Caco-2 (cell line): ENCODE measurements at places on chromosomes 6 and 20. TPM values are rescaled to one million over a fixed set of nuclear protein-coding genes. Genes with fewer than 3 reads are reported as not detected.

GRCh38 chr6:39979461-39980328, 45.4 kb upstream of the MOCS1 start:
- no peak overlapping the region for H3K27ac ChIP-seq
- peaks cover 7% of the 10 kb centered on the region for H3K4me1 ChIP-seq
- DNase-seq = no peak
- no peak overlapping the region for H3K4me3 ChIP-seq
- no peaks in the 10 kb centered on the region for H3K27me3 ChIP-seq
- H3K36me3 ChIP-seq = no peaks in the 10 kb centered on the region

DNA sequence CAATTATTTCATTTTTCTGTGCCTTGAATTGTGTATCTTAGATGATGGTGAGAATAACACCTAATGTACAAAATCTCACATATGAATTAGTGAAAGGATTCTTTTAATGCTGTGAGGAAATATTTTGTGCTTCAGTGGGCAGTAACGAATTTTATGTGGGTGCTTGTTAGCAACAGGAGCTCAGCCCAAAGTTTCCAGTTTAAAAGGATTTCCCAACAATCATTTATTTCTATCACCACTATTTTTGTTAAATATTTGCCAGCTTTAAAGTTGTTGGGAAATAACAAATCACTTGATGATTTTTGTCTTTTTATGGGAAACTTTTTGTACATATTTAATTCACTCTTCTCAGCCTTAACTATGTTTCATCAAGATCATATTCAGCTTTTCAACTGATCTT, 111.8 kb downstream of the QKI start:
- H3K27ac ChIP-seq = no peak overlapping the region
- H3K27me3 ChIP-seq = no peaks in the 10 kb centered on the region
- H3K4me3 ChIP-seq = no peak overlapping the region
- no peaks in the 10 kb centered on the region for H3K4me1 ChIP-seq

DNA sequence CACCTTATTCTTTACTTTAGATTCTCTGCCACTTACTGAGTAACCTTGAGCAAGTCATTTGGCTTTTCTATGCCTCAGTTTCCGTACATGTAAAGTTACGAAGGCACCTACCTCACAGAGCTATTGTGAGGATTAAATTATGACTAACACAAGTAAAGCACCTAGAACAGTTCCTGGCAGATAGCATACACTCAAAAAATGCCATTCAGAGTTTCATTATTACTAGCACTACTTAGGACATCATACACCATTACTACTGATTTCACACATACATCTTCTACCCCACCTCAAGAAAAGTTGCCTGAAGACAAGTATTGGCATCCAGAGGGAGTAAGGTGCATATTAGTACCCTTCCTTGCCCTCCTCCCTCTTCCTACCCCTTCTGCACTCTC, 107.8 kb downstream of the OGFRL1 start:
- no peak for DNase-seq
- no peak overlapping the region for H3K4me3 ChIP-seq
- peaks cover 3% of the 10 kb centered on the region; the same call in 1 of the 2 replicates for H3K4me1 ChIP-seq
- no peak overlapping the region for H3K27ac ChIP-seq
- H3K36me3 ChIP-seq = no peaks in the 10 kb centered on the region

GRCh38 chr6:162108041-162108440, 619.5 kb downstream of the PRKN start:
- H3K27me3 ChIP-seq = no peaks in the 10 kb centered on the region
- H3K27ac ChIP-seq = no peak overlapping the region
- H3K4me3 ChIP-seq = no peak overlapping the region
- H3K36me3 ChIP-seq = no peaks in the 10 kb centered on the region

Gene SLC52A3
- 0.50 and 0.56 TPM in 2 replicates for total RNA-seq

- no peaks in the 10 kb centered on the region for H3K36me3 ChIP-seq
- H3K27ac ChIP-seq = no peak overlapping the region
- H3K4me1 ChIP-seq = peaks cover 6% of the 10 kb centered on the region; the same call in 1 of the 2 replicates
These were observed 49.7 kb upstream of the IL20RA start for GRCh38 chr6:137094411-137095008.

- no peaks in the 10 kb centered on the region for H3K27me3 ChIP-seq
- no peaks in the 10 kb centered on the region for H3K4me1 ChIP-seq
- no peak overlapping the region for H3K4me3 ChIP-seq
These were observed 322.2 kb downstream of the NRN1 start for GRCh38 chr6:5684320-5685053.

GRCh38 chr6:159020011-159020410, 20.0 kb upstream of the RSPH3 start:
- no peaks in the 10 kb centered on the region for H3K27me3 ChIP-seq
- H3K4me1 ChIP-seq = peaks cover 12% of the 10 kb centered on the region
- DNase-seq = no peak

DNA sequence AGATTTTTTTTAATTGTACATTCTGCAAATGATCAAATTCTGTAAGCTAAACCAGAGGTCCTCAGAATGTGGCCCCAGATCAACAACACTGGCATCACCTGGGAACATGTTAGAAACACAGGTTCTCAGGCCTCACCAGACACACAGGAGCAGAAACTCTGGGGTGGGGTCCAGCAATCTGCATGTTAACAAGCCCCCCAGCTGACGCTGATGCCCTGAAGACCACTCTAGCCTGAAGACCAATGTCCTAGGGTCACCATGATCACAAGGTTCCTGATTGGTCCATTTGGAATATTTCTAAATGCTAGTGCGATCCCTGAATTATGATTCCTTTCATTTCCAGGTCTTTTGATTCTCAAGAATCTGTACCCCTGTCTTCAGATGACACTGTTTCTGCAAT, 2.4 kb upstream of the LY86 start:
- H3K36me3 ChIP-seq = no peaks in the 10 kb centered on the region
- DNase-seq = no peak
- no peak overlapping the region for H3K27ac ChIP-seq
- no peaks in the 10 kb centered on the region for H3K4me1 ChIP-seq
- no peaks in the 10 kb centered on the region for H3K27me3 ChIP-seq

GRCh38 chr20:61575151-61575937, 323.3 kb downstream of the CDH4 start:
- no peak overlapping the region for H3K4me3 ChIP-seq
- H3K27ac ChIP-seq = no peak overlapping the region
- H3K27me3 ChIP-seq = no peaks in the 10 kb centered on the region
- no peaks in the 10 kb centered on the region for H3K4me1 ChIP-seq

- H3K27me3 ChIP-seq = no peaks in the 10 kb centered on the region; the same call in 1 of the 2 replicates
- no peaks in the 10 kb centered on the region for H3K4me1 ChIP-seq
- no peak overlapping the region for H3K4me3 ChIP-seq
These were observed 336.4 kb upstream of the BTBD3 start for GRCh38 chr20:11581271-11581670.

- DNase-seq = no peak
- no peak overlapping the region for H3K27ac ChIP-seq
- H3K27me3 ChIP-seq = no peaks in the 10 kb centered on the region
- H3K4me3 ChIP-seq = no peak overlapping the region
- no peaks in the 10 kb centered on the region for H3K4me1 ChIP-seq
These were observed 167.9 kb downstream of the HAO1 start for GRCh38 chr20:7772371-7772770.

Gene NRSN1
- not detected in 2 replicates for total RNA-seq

Gene OPRM1
- not detected in 2 replicates for total RNA-seq

Gene DNPH1
- 56.1 and 62.6 TPM in 2 replicates for total RNA-seq

Gene TRIM10
- 0.95 and 1.4 TPM in 2 replicates for total RNA-seq

Gene RSPH4A
- 0.20 and 0.23 TPM in 2 replicates for total RNA-seq

DNA sequence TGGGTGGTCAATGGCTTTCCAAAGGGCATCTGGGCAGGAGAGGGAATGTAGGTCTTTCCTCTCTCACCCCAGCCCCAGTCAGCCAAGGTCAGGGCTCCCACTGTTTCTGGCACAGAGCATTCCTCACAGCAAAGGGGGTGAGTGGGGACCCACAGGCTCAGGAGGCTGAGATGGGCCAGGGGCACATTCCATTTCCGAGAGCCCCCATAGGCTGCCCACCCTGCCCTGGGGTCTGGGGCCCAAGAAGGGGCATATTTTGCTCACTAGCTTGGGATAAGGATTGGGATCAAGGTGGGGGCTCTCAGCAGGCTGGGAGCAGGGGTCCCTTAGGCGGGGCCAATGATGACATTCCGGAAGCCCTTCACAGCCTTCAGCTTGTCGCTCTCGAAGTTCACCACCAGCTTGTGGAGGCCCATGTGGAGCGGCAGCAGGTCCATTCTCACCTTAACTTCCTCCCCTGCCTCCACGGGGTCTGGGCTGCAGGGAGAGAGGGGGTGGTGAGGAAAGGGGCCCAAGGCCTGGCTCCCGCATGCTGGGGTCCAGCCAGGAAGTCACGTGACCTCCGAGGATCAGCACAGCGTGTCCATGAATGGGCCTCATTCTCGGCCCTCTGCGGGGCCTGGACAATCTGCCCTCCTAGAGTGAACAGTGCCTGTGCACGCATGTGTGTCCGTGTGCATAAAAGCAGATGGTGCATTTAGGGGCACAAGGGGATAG, 35.0 kb downstream of the TGM2 start:
- H3K4me1 ChIP-seq = peaks cover 38% of the 10 kb centered on the region
- peak overlapping the region; percentile 33 for H3K27ac ChIP-seq
- H3K36me3 ChIP-seq = no peaks in the 10 kb centered on the region
- peak; percentile 39 for DNase-seq

Gene PERP
- 141 and 152 TPM in 2 replicates for total RNA-seq

- H3K4me3 ChIP-seq = no peak overlapping the region
- H3K4me1 ChIP-seq = no peaks in the 10 kb centered on the region
- no peak for DNase-seq
- no peaks in the 10 kb centered on the region for H3K27me3 ChIP-seq
These were observed 20.1 kb downstream of the DEK start for GRCh38 chr6:18244251-18244650.

Gene SLC17A1
- total RNA-seq = not detected in 2 replicates

GRCh38 chr6:68235326-68235784, 399.7 kb upstream of the ADGRB3 start:
- no peak overlapping the region for H3K4me3 ChIP-seq
- no peaks in the 10 kb centered on the region for H3K36me3 ChIP-seq
- no peaks in the 10 kb centered on the region for H3K27me3 ChIP-seq
- no peak overlapping the region for H3K27ac ChIP-seq

DNA sequence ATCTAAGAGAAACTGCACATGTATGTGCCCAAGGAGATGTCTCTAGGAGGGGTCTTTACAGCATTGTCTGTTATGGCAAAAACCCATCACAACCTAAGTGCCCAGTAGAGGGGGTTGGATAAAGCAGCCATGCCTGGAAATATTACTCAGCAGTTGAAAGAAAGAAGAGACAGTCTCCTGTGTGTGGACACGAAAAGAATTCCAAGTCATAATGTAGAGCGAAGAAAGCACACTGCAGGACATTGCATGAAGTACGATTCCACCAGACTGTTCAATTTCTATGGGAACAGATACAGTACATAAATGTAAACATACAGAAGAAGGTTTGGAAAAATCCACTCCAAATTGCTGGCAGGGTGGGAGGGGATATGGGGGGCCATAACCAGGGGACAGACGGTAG, 7.3 kb upstream of the TGM2 start:
- no peak for DNase-seq
- no peak overlapping the region for H3K4me3 ChIP-seq
- no peaks in the 10 kb centered on the region for H3K27me3 ChIP-seq
- no peak overlapping the region for H3K27ac ChIP-seq

Gene ULBP2
- total RNA-seq = 4.8 and 4.9 TPM in 2 replicates

DNA sequence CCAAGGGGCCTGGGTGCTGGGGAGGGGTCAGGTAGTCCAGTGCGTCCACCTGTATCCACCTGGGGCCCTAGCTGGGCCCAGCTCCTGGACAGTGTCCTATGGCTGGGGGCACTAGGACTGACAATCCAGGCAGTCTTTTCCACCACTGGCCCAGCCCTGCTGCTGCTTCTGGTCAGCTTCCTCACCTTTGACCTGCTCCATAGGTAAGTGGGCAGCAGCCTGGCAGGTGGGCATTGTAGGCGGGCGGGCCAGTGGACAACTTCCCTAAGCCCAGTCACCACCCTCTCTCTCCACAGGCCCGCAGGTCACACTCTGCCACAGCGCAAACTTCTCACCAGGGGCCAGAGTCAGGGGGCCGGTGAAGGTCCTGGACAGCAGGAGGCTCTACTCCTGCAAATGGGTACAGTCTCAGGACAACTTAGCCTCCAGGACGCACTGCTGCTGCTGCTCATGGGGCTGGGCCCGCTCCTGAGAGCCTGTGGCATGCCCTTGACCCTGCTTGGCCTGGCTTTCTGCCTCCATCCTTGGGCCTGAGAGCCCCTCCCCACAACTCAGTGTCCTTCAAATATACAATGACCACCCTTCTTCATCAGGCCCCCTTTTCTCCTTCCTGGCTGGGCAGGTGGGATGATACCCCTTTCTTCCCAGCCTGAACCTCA, 584 bp downstream of the C20orf141 start:
- H3K36me3 ChIP-seq = no peaks in the 10 kb centered on the region
- no peak for DNase-seq
- no peak overlapping the region for H3K27ac ChIP-seq
- no peaks in the 10 kb centered on the region for H3K27me3 ChIP-seq

Gene CTSZ
- total RNA-seq = 202 and 228 TPM in 2 replicates

- H3K4me3 ChIP-seq = no peak overlapping the region
- no peak for DNase-seq
- H3K27me3 ChIP-seq = no peaks in the 10 kb centered on the region
- H3K27ac ChIP-seq = no peak overlapping the region
These were observed 4.6 kb downstream of the CST4 start for GRCh38 chr20:23684261-23684660.

DNA sequence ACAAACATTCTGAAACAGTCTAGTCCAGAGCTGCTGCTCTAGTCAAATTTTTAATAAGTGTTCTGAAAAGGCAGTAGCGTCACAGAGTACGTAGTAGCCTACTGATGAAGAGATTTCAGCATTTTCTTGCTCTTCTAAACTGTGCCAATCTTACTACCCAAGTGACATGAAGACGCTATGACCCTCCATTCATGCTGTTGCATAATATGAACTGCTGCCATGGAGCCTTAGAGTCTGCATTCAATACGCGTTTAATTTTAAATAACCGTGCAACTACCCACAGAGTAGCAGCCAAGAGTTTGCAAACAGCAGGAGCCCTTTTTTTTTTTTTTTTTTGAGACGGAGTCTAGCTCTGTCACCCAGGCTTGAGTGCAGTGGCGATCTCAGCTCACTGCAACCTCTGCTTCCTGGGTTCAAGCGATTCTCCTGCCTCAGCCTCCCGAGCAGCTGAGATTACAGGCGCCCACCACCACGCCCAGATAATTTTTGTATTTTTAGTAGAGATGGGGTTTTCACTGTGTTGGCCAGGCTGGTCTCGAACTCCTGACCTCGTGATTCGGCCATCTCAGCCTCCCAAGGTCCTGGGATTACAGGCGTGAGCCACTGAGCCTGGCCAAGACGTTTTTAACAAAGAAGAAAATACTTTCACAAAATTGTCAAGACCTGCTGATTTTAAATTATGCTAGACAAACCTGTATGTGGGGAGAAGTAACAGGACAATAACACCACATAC, 44.3 kb downstream of the EZR start:
- DNase-seq = no peak
- H3K4me3 ChIP-seq = no peak overlapping the region
- peak overlapping the region; percentile 49 for H3K27ac ChIP-seq
- no peaks in the 10 kb centered on the region for H3K27me3 ChIP-seq

Gene CLDN20
- total RNA-seq = not detected in 2 replicates

DNA sequence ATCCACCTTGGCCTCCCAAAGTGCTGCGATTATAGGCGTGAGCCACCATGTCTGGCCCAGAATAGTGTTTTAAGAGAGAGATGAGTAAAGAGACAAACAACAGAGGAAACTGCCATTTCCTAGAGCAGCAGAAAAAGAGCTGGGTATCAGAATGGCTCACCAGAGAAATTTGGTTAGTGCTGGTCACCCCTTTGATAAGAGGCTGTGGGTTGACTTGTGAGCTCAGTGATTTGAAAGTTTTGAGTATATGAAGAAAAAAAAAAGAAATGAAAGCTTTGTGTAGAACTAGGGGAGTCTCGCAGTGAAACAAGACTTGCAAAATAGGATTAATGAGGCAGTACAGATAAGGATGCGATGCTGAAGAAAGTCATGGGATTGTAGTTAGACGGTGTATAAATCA, 29.6 kb downstream of the MGME1 start:
- no peaks in the 10 kb centered on the region for H3K36me3 ChIP-seq
- no peak overlapping the region for H3K27ac ChIP-seq
- no peak for DNase-seq
- no peak overlapping the region for H3K4me3 ChIP-seq
- no peaks in the 10 kb centered on the region for H3K27me3 ChIP-seq
- peaks cover 14% of the 10 kb centered on the region for H3K4me1 ChIP-seq

Gene BTN1A1
- total RNA-seq = 7.3 and 8.3 TPM in 2 replicates
